ENCODE measurements at places on chromosomes 6 and 20. TPM values are rescaled to one million over a fixed set of nuclear protein-coding genes. Genes with fewer than 3 reads are reported as not detected.

The WASF1 gene
- total RNA-seq = 3.1 TPM

The CCN6 gene
- not detected for total RNA-seq

The OPN5 gene
- 0.23 TPM for total RNA-seq

The TREML1 gene
- not detected for total RNA-seq

The THBD gene
- 12.4 TPM for total RNA-seq

The TTK gene
- total RNA-seq = 0.60 TPM

The PEX7 gene
- total RNA-seq = 15.6 TPM

DNA sequence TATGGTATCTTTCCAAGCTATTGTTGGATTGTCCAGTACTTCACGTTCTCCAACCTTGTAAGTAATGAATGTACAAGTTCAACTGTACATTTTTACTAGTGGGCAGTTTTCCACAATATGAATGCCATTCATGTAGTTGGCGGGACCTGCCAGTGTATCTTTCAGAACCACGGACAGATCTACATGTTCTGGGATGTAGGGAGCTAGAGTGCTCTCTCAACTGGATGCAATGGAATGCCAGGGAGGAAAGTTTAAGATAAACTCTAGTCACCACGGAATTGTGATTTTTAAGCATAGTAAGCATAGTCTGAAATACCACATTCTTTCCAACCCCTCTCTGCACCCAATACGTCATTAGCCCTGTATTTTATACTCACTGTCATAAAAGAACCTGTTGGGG is 21.5 kb upstream of the HLA-C start:
- no peak for DNase-seq

GRCh38 chr6:155078331-155078745 is 83.2 kb downstream of the TIAM2 start:
- no peak for DNase-seq

DNA sequence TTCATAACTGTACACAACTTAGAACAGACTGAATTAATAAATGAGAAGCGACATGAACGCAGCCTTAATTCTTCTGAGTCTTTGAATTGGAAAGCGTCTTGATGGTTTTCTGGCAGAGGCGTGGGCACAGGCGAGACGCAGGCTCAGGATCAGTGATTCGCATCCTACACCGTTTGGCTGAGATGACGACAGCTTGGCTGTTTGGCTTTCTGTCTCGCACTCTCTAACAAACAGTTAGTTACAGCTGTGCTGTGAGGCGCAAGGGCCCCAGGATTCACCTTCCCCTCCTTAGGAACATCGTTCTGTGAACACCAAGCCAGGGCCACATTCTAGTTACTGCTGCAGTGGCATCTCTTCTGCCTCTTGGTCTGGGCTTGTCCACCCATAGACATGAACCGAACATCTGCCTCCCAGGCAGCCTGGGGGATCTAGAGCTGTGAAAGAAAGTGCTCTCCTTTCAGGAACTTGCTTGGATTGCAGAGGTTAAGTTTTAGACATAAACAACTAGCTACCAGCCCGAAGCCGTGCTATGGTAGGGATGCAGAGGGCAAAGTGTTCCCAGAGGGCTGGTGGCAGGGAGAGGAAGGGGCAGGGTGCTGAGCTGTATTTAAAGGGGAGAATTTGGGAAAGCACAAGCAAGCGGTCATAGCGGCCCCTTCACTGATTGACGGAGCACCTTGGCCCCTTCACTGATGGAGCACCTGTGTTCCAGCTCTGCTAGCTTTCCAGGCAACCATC is 49.6 kb downstream of the TCP11 start:
- DNase-seq = no peak

- no peak for DNase-seq
Measured at GRCh38 chr6:43310134-43310533, 1.5 kb upstream of the CRIP3 start.

DNA sequence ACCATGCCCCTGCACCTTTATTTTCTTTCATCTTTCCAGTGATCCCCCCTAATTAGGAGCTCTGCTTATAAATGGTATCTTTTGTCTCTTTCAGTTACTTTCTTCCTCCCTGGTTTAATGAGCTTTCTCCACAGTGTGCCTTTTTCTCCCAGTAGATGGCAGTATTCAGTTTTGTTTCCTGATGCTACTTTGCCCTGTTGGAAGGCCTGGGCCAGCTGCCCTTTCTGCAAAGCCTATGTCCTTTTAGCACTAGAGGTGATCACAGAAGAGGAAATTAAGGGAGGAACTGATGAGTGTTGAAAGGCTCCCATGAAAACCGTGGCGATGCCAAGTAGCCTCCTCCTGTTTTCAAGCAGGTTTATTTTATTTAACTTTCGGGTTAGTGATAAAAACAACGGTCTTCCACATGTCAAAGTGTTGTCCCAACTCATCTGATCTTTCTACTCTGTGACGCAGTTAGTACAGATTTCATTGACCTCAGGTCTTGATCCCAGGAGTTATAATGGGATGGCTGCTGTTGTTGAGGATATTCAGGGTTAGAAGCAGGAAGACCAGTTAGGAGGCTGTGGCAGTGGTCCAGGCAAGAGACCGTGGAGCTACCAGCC is 184.2 kb upstream of the BMP2 start:
- peak; percentile 32 for DNase-seq

DNA sequence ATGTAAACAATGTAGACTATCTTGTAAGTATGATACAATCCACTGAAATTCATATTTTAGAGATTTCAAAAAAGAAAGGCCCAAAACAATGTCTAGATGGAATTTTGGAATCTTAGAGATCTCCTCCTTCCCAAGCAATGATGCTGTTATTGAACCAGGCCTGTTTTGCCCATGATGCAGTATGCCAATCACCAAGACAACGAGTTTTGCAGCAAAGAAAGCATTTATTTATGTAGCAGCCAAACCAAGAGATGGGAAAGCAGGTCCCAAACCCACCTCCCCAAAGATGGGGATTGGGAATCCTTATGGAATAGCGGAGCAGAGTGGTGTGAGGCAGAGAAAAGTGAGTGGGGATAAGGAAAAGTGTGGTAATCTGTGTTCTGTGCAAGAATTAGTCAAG is 197.8 kb upstream of the NT5E start:
- DNase-seq = no peak

GRCh38 chr6:14273191-14273590 is 155.6 kb downstream of the CD83 start:
- DNase-seq = no peak

DNA sequence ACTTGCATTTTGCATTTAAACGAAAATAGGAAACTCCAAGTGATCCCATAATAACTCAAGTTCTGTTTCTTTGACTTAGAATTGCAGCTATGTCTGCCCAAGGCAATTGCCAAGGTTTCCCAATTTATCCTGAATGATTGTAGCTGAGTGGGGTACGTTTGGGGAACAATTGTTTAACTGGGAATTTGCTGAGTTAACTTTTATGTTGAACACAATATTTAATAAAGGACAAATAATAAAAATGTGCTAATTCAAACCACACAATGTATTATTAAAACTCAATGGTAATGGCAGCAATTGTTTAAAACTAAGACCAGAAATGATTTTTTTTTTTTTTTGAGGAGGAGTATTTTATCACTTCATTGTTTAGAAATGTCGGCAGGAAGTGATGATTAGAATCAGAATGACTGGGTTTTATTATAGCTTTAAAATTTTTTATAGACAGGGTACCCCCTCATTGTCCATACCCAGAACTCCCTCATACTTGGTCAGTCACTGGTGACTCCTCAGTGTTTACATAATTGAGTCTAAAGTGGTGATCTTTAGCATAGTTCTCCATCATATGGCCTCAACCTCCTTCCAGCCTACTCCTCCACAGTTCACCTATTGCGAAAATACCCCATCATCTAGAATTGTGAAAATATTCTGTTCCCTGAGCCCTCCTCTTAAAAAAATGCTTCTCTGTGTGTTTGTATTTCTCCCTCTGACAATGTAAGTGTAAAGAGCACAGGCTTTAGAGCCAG is 389.2 kb upstream of the CITED2 start:
- no peak for DNase-seq

DNA sequence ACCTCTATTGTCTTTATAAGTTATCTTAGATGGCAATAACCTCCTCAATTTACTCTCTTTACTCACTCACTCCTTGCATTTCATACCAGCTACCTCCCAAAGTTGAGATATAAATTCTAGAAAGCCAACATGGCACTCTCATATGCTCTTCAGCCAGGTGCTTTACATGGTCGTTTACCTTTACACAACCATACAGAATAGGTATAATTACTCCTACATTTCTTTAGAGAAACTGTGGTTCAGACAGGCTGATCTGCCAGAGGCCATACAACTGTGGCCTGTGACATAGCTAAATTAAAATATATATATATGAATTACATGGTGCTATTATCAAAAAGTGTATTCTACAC is 45.7 kb downstream of the HBS1L start:
- no peak for DNase-seq

DNA sequence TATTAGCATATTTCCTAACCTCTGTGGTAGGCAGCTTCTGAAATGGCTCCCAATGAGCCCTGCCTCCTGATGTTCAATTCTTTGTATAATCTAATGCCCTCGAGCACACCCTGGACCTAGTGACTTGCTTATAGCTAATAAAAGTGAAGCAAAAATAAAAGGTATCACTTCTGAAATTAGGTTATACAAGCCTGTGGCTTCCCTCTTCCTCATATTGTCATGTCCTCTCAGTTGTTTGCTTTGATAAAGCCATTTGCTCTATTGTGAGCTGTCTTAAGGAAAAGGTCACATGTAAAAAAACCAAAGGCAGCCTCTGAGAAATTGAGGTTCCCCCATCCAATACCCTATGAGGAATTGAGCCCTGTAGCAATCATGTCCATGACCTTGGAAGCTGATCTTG is 442.1 kb upstream of the ADGRB3 start:
- DNase-seq = no peak

DNA sequence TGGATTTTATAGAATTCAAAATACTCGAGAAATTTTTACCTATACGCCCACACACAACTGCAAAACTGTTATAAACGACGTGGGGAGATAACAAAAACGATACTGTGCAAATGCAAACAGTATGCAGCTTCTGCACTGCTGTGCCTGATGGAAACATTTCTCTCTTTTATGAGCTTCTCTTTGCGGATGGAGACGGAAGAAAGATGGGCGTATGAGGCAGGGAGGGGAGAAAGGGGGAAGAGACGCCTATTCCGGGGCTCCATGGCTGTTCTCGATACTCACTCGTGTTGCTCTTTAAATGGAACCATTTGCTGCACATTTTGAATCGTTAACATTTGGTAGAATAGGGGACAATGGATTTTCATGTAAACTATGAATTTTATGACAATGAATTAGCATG is 69.1 kb upstream of the EXOC2 start:
- no peak for DNase-seq

DNA sequence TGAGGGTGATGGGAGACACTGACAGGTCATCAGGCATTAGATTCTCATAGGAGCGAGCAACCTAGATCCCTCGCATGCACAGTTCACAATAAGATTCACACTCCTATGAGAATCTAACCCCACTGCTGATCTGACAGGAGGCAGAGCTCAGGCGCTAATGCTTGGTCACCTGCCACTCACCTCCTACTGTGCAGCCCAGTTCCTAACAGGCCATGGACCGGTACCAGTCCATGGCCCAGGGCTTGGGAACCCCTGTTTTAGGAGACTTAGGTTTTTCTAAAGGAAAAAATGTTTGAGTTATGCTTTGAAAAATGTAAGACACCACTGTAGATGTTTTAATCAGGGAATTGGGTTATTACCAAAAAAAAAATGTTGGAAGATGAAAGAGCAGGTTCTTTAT is 6.7 kb downstream of the HLA-E start:
- DNase-seq = no peak

- no peak for DNase-seq
Measured at GRCh38 chr6:108476376-108476775, 84.3 kb upstream of the FOXO3 start.

DNA sequence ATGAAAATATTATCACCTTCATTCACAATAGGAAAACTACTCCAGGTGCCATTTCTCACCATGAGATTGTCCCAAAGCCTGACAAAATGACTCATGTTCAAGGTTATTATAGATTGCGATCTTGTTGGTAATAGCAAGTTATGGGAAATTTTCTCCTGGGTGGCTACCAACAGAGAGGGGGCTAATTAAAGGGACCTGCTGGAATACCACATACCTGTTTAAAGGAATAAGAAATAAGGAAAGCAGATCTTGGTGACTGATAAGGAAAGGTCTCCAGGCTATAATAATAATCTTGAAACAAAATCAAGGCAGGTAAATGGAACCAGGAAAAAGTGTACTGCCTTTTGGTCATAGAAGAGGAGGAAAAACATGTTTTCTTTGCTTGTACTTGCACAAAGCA is 1.4 kb downstream of the SLC52A3 start:
- no peak for DNase-seq

DNA sequence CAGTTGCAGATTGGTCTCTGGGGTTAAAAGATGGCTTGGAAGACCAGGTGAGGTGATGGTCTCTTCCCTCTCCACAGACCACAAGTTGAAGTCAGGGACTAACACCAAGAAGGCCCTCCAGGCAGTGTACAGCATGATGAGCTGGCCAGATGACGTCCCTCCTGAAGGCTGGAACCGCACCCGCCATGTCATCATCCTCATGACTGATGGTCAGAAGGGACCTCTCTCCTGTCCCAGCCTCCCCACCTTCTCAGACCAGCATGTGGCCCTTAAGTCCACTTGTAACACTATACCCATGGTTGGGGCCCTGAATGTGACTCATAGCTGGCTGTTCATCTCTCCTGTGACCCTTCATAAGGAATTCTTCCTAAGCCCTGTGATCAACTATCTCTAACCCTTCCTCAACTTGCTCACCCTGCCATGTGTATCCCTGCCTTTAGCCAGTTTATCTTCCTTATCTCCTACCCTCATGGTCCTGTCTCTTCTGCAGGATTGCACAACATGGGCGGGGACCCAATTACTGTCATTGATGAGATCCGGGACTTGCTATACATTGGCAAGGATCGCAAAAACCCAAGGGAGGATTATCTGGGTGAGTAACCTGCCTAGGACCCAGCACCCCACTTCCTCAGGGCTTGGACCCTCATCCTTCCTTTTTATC is 3.0 kb downstream of the CFB start:
- no peak for DNase-seq

GRCh38 chr20:62684981-62685380 is 23.7 kb upstream of the NTSR1 start:
- DNase-seq = no peak

GRCh38 chr20:63309261-63310071 is 16.5 kb downstream of the COL20A1 start:
- peak; percentile 50 for DNase-seq

DNA sequence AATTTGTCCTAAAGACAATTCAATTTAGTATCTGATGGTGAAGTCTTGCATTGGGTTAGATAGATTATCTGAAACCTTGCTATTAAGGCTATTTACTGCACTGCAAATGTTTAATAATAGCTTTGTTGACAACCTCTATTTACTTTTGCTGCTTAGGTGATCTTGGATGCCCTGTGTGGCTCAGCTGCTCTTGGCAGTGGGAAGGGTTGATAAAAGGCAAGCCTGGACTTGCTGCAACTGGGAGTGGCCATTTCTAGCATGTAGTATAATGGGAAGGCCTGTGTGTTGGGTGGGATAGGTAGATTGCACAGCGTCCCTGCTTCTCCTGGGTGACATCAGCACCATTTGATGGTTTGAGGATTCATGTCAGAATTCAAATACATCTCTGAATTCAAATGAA is 49.1 kb downstream of the ARMC2 start:
- no peak for DNase-seq

Measured in heart left ventricle (tissue), 16 donors.